ENCODE measurements at places on chromosomes 16 and 17.

- peak overlapping the region; percentile 70 for H3K4me3 ChIP-seq
- H3K27ac ChIP-seq, result peak overlapping the region; percentile 65
- DNase-seq, result no peak
- H3K27me3 ChIP-seq, result no peaks in the 10 kb centered on the region
- H3K36me3 ChIP-seq, result peaks cover 7% of the 10 kb centered on the region
- H3K4me1 ChIP-seq, result peaks cover 40% of the 10 kb centered on the region
These were observed 1.0 kb upstream of the RHOT1 start for GRCh38 chr17:32141258-32141657.

DNA sequence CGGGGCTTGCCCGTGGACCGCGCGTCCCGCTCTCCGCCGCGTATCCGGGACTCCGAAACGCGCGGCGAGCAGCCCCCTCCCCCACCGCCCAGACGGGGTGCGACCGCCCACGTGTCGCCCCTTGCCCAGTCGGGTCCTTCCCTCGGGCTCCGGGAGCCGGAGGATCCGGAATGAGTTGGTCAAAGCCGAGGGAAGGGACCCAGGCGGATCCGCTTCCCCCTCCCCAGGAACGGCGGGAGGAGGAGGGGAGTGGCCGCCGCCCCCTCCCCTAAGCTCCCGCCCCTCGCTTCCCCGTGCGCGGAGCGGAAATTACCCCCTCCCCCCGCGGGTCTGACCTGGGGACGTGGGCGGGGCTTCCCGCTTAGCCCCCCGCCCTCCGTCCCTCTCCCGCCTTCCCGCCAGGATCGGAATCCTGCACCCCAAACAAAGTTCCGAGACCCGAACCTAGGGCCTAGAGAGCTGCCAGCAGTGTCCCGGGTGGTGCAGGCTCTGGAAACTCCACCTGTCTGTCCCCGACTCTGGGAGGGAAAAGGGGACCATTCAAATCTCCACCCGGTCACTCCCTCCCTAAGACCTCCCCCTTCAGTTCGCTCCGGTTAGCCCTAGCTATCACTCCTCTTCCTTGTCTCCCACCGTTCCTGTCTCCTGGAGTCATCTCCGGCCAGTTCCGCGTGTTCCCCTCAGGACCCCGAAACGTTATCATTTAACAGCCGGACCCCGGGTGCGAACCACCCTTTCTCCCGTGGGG, 1.0 kb upstream of the IGF2BP1 start:
- no peak overlapping the region for H3K4me3 ChIP-seq
- DNase-seq, result no peak
- no peaks in the 10 kb centered on the region for H3K36me3 ChIP-seq
- H3K27ac ChIP-seq, result no peak overlapping the region
- H3K27me3 ChIP-seq, result peaks cover 79% of the 10 kb centered on the region

DNA sequence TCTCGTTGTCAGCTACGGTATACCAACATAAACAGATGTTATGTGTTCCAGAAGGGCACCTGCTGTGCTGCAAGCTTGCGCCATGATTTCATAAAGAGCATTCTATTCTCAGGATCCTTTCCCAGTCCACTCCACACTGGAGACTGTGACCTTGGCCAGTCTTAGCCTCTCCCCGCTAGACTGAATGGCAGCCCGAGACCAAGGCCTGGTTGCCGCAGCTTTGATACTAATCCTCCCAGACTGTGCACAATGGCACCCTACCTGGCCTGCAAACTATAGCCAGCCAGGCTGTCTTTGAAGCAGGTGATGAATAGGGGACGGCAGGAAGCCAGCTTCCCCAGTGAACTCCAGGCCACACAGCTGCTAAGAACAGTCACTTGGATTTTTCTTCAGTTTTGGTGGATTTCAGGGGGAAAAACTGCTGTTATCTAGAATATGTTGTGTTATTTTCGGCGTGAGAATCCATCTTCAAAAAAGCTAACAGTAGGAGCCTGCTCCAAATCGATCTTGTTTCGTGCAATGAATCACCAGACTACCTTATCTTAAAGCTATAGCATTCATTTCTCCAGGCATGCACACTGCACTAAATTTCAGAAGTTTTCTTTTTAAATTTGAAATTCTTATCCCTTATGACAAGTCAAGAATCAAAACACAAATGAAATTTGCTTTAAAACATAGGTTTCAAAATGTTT, 289.0 kb downstream of the CEP112 start:
- DNase-seq, result no peak
- no peak overlapping the region for H3K27ac ChIP-seq
- no peaks in the 10 kb centered on the region for H3K36me3 ChIP-seq

DNA sequence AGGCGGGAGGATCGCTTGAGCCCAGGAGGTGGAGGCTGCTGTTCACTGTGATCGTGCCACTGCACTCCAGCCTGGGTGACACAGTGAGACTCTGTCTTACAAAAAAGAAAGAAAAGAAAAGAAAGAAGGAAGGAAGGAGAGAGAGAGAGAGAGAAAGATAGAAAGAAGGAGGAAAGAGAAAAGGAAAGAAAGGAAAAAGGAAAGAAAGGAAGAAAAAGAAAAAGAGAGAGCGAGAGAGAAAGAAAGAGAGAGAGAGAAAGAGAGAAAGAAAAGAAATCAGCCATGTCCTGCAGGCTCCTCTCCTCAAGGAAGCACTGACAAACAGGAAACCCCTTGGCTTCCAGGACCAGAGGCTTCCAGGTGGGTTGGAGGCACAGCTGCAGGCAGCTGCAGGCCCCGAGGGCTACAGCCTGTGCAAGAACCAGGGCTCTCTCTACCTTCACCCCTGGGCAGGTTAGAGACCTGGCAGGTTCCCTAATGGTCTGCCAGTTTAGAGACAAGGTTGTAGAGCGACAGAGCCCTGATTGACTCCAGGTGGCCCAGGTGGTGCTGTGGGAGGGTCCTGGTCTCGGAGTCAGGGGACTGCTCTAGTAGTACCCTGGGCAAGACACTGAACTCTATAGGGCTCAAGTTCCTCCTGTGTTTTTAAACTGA, 53.8 kb downstream of the PECAM1 start:
- no peaks in the 10 kb centered on the region for H3K4me1 ChIP-seq
- no peak for DNase-seq
- peaks cover 5% of the 10 kb centered on the region for H3K27me3 ChIP-seq
- H3K27ac ChIP-seq, result no peak overlapping the region
- no peaks in the 10 kb centered on the region for H3K36me3 ChIP-seq

DNA sequence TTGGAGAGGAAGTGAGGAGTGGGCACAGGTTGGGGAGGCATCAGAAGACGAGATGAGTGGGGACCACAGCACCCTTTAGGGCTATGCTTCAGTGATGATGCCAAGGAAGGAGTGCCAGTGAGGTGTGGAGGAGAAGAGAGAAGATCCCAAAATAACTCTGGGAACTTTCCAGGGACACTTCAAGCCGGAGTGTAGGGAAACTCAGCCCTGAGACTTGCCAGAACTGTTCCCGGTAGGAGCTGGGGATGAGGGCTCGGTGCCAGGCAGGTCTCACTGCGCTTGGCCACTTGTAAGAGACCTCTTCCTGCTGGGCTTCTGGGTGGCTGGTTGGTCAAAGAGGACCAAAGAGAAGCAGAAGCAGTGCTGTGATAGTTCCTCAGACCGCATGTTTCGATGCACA, 63.6 kb downstream of the SHISA6 start:
- H3K4me3 ChIP-seq, result no peak overlapping the region
- no peaks in the 10 kb centered on the region for H3K27me3 ChIP-seq
- H3K27ac ChIP-seq, result no peak overlapping the region

- H3K27me3 ChIP-seq, result peaks cover 33% of the 10 kb centered on the region
- no peak overlapping the region for H3K27ac ChIP-seq
- H3K36me3 ChIP-seq, result no peaks in the 10 kb centered on the region
These were observed 678 bp downstream of the MGAT5B start for GRCh38 chr17:76868669-76869495.

- peak overlapping the region; percentile 83 for H3K27ac ChIP-seq
- H3K27me3 ChIP-seq, result no peaks in the 10 kb centered on the region
- DNase-seq, result peak; percentile 43
These were observed 120.3 kb upstream of the CHMP6 start for GRCh38 chr17:80871341-80871740.

- DNase-seq, result peak; percentile 81
- peaks cover 70% of the 10 kb centered on the region for H3K4me1 ChIP-seq
- H3K36me3 ChIP-seq, result peaks cover 66% of the 10 kb centered on the region
- H3K27me3 ChIP-seq, result no peaks in the 10 kb centered on the region
- peak overlapping the region; percentile 21 for H3K4me3 ChIP-seq
These were observed 8.7 kb downstream of the CLUAP1 start for GRCh38 chr16:3509470-3509928.

DNA sequence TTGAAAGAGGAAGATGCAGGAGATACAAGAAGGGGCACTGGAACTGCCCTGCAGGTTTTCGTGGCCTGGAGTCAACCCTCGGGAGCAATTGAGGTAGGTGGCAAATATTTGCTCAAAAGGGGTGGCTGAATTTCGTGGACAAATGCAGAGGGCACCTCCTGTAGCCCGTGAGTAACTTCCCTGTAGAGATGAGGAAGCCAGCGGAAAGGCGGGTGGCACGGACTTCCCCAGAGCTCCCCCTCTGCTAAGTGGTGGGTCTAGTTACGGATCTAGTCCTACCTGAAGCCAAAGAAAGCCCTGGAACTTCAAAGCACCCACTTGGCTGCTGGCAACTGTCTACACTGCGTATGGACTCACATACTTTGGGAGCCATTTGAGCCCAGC, 1.0 kb upstream of the ATP2C2 start:
- H3K27ac ChIP-seq, result no peak overlapping the region
- no peak overlapping the region for H3K4me3 ChIP-seq
- peaks cover 52% of the 10 kb centered on the region for H3K27me3 ChIP-seq

DNA sequence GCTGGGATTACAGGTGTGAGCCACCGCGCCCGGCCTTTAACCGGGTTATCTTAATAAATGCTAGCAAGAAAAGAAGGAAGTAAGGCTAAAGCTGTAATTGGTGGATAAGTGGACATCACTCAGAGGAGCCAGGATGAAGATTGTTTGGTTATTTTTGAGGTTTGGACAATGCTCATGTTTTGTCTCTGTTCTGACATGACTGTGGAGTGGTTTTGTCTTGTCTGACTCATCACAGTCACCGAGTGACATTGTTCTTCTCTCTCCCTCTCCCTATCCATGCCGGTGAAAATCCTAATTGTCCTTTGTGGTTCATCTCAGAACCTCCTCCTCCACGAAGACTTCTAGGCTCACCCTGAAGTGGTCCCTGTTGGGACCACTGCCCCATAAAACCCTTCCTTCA, 23.5 kb upstream of the GRIN2A start:
- no peaks in the 10 kb centered on the region for H3K27me3 ChIP-seq
- DNase-seq, result no peak
- H3K4me1 ChIP-seq, result no peaks in the 10 kb centered on the region
- no peak overlapping the region for H3K4me3 ChIP-seq
- H3K36me3 ChIP-seq, result no peaks in the 10 kb centered on the region

DNA sequence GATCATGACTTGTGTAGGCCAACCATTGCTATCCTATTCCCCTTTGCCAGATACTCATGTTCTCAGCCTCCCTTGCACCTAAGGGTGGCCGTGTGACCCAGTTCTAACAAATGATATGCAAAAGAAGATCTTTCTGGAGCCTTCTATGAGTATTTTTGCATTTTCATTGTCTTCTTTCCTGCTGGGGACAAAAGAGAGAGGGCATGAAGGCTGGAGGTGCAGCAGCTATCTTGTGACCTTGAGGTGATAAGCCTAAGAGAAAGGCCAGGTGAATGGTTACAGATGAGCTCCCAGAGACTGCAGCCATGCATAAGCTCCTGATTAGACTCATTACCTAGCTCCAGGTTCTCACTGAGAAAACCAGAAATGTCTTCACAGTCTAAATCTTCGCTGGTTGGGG, 38.8 kb upstream of the PRKCB start:
- H3K27ac ChIP-seq, result no peak overlapping the region
- H3K27me3 ChIP-seq, result peaks cover 6% of the 10 kb centered on the region
- DNase-seq, result no peak

DNA sequence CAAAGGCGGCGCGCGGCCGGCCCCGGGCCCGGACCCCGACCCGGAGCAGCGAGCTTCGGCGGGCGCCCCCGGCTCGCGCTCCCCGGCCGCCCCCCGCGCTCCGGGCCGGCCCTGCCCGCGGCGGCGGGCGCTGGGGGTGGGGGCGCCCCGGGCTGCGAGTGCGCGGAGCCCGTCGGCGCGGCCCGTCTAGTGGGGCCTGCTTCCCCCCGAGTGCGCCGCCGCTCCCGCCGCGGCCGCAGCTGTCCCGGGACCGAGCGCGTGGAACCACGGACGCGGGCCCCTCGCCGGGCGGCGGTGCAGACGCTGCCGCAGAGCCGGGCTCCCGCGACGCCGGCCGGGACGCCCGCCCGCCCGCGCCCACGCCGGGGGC, 308 bp downstream of the ADCY9 start:
- no peak for DNase-seq
- peaks cover 25% of the 10 kb centered on the region for H3K36me3 ChIP-seq
- peak overlapping the region; percentile 70 for H3K4me3 ChIP-seq
- H3K27me3 ChIP-seq, result peaks cover 12% of the 10 kb centered on the region

GRCh38 chr16:87587636-87588035, 14.7 kb upstream of the JPH3 start:
- H3K4me1 ChIP-seq, result no peaks in the 10 kb centered on the region
- H3K27ac ChIP-seq, result no peak overlapping the region
- H3K4me3 ChIP-seq, result no peak overlapping the region
- DNase-seq, result no peak
- peaks cover 18% of the 10 kb centered on the region for H3K27me3 ChIP-seq
- H3K36me3 ChIP-seq, result no peaks in the 10 kb centered on the region

- peaks cover 1% of the 10 kb centered on the region for H3K27me3 ChIP-seq
- H3K4me1 ChIP-seq, result no peaks in the 10 kb centered on the region
- DNase-seq, result no peak
- H3K4me3 ChIP-seq, result no peak overlapping the region
- no peaks in the 10 kb centered on the region for H3K36me3 ChIP-seq
- no peak overlapping the region for H3K27ac ChIP-seq
These were observed 27.0 kb downstream of the RSL1D1 start for GRCh38 chr16:11824362-11824761.

GRCh38 chr17:58369214-58370031, 17.4 kb upstream of the SUPT4H1 start:
- H3K36me3 ChIP-seq, result no peaks in the 10 kb centered on the region
- no peak overlapping the region for H3K27ac ChIP-seq
- no peaks in the 10 kb centered on the region for H3K27me3 ChIP-seq
- peaks cover 8% of the 10 kb centered on the region for H3K4me1 ChIP-seq
- H3K4me3 ChIP-seq, result no peak overlapping the region

DNA sequence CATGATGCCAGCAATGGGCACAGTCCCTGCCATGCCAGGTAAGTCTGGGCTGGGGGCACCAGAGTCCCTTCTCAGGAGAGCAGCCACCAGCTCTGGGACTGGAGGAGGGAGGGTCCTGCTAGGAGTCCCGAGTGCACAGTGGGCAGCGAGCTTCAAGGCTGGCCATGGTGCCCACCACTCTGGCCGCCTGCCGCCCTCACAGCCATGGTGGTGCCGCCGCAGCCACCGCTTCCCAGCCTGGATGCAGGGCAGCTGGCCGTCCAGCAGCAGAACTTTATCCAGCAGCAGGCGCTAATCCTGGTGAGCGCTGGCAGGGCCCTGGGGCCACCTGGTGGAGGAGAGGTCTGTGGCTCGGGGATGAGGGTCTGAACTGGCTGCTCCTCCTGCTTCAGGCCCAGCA, 17.9 kb upstream of the SMIM5 start:
- H3K4me3 ChIP-seq, result no peak overlapping the region
- H3K4me1 ChIP-seq, result no peaks in the 10 kb centered on the region
- H3K36me3 ChIP-seq, result no peaks in the 10 kb centered on the region
- no peak overlapping the region for H3K27ac ChIP-seq
- H3K27me3 ChIP-seq, result no peaks in the 10 kb centered on the region
